Lung microvascular endothelial cell (primary cell): ENCODE measurements at places on chromosomes 16 and 17. TPM values are rescaled to one million over a fixed set of nuclear protein-coding genes. Genes with fewer than 3 reads are reported as not detected.

Gene SNRNP25
- 14.1 and 25.7 TPM in 2 replicates for total RNA-seq

Gene MYH2
- total RNA-seq: not detected in 2 replicates

Gene FBXW10
- total RNA-seq: not detected in 2 replicates

Gene SLFN12
- 25.9 and 50.4 TPM in 2 replicates for total RNA-seq

Gene CCL13
- not detected in 2 replicates for total RNA-seq

Gene KLHDC4
- total RNA-seq: 11.3 and 19.0 TPM in 2 replicates

Gene NPIPB13
- 0.22 and 0.60 TPM in 2 replicates for total RNA-seq

Gene NTN1
- total RNA-seq: 0.40 and 0.65 TPM in 2 replicates

Gene CDH13
- total RNA-seq: 14.5 and 23.5 TPM in 2 replicates

Gene IL32
- 26.2 and 36.6 TPM in 2 replicates for total RNA-seq

Gene MEOX1
- not detected in 2 replicates for total RNA-seq

Gene SRP68
- 20.0 and 21.4 TPM in 2 replicates for total RNA-seq

Gene RAPGEFL1
- total RNA-seq: 0.79 and 0.87 TPM in 2 replicates

Gene EVPLL
- total RNA-seq: not detected in 2 replicates

Gene OTOA
- total RNA-seq: under 0.01 TPM in 1 of 2 replicates, not detected in the other

Gene SPATA32
- total RNA-seq: not detected in 2 replicates

Gene RAB11FIP4
- total RNA-seq: 0.20 TPM in 1 of 2 replicates, not detected in the other

Gene CASKIN2
- 7.0 and 11.5 TPM in 2 replicates for total RNA-seq

Gene RBFOX1
- not detected in 2 replicates for total RNA-seq

Gene KRT36
- total RNA-seq: not detected in 2 replicates

Gene PRDM7
- total RNA-seq: not detected in 2 replicates

Gene NECAB2
- total RNA-seq: not detected in 2 replicates

Gene ZFPM1
- 0.60 and 0.65 TPM in 2 replicates for total RNA-seq

Gene MYL11
- not detected in 2 replicates for total RNA-seq

Gene APOBR
- not detected in 2 replicates for total RNA-seq

Gene ZNF469
- total RNA-seq: 0.20 and 0.44 TPM in 2 replicates

Gene ST6GALNAC1
- not detected in 2 replicates for total RNA-seq
